ENCODE measurements at places on chromosomes 7 and 10. TPM values are rescaled to one million over a fixed set of nuclear protein-coding genes. Genes with fewer than 3 reads are reported as not detected.

Gene ZNF716
- total RNA-seq, result not detected

DNA sequence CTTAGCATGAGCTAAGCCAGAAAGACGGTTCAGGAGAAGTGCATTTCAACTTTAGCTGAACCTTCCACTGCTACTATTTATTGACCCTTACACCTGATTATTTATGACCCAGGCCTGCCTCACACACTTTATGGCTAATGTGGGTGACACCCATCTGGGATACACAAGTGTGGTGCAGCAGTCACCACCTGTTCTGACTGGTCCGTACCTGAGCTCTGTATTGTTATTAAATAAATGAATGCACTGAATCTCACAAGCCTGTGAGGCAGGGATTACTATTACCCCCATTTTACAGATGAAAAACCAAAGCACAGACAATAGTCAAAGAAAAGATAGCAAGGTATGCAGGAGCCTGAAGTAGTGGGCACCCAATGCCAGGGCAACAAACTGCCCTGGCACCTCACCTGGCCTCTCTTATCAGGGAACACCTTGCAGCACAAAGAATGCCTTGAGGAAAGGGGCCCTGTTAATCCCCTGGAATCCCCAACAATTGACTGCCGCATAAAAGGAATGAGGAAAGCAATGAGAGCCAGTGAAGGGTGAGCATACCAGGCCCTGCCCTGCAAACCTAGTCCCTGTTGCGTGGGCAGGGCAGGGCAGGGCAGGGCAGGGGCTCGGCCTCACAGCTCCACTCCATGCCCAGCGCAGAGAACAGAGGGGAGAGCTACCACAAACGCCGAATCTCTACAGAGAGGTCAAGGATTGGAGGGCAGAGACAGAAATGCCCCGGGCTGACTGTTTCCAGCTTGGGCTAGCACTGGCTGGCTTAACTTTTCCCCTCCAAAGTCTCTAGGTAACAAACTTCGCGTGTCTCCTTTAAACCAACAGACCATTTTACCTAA, 1.3 kb downstream of the ANXA11 start:
- DNase-seq, result peak; percentile 17

DNA sequence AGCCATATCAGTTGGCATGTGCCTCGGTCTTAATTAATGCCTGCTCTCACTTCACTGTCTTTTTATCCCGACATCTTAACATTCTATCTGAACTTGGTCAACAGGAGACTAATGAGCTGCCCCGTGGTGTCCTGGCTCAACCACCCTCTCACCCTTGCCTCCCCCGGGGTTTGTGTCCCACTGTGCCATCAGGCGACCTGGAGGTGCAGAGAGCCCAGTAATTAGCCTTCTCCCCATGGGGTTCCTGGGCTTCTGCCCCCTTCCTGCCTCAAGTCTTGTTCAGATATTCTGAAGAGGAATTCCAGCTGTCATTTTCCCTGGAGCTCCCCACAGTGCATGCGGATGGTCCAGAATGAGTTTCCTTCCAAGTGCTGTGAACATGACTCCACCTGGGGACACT, 10.1 kb upstream of the JAKMIP3 start:
- no peak for DNase-seq

- DNase-seq, result no peak
These were observed 176.0 kb downstream of the CSTF2T start for GRCh38 chr10:51523440-51523839.

Data from M059J (cell line).